SHP77 (cell line): ENCODE measurements at places on chromosomes 13 and 19.

- no peak for DNase-seq
Observed at GRCh38 chr13:110113284-110113764, 193.6 kb downstream of the COL4A1 start.

GRCh38 chr19:36092566-36092965, 18.4 kb upstream of the OVOL3 start:
- no peak for DNase-seq

- DNase-seq, result no peak
Observed at GRCh38 chr13:48977286-48977625, 1.5 kb downstream of the FNDC3A start.

DNA sequence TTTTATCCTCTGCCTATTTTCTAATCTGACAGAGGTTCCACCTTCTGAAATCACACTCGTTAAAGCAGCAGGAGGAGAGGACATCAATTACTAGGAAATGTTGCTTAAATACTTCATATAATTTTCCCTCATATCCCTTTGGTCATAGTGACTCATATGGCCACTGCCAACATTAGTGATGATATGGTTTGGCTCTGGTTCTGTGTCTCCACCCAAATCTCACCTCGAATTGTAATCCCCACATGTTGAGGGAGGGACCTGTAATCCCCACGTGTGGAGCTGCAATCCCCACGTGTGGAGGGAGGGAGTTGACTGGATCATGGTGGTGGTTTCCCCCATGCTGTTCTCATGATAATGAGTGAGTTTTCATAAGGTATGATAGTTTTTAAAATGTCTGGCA, 618.4 kb upstream of the SLITRK5 start:
- no peak for DNase-seq

DNA sequence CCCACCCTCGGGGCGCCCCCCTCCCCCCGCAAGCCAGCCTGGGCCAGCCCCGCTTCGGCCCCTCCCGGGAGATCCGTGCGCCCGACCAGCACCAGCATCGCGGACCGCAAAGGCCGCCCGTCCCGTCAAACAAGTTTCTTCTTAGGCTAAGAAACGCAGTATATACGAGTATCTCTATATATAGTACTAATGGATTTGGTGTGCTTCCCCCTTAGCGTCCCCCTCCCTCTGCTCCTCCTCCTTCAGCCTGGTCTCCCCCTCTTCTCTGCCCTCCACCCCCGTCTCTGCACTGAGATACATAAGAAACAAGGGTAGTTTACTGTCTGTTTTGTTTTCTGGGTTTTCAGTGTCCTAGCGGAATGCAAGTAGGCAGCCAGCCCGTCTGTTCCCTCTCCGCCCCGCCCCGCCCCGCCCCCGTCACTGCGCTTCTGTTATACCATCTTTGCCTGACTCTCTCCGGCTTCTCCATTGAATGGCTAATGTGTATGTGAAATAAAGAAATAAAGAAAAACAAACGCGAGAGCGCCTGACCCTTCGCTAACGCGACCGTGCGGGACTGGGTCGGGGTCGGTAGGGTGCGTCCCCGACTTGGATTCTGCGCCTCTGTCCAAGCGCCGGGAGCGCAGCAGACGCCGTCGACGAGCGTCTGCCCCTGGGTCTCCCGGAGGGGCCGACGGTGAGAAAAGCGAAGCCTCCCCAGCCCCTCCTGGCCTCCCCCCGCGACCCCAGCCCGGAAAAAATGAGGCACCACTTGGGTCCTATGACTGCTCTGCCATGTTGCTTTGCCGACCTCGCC, 4.2 kb downstream of the LYL1 start:
- no peak for DNase-seq

- DNase-seq, result no peak
Observed at GRCh38 chr19:33724721-33725060, 72.0 kb upstream of the KCTD15 start.

DNA sequence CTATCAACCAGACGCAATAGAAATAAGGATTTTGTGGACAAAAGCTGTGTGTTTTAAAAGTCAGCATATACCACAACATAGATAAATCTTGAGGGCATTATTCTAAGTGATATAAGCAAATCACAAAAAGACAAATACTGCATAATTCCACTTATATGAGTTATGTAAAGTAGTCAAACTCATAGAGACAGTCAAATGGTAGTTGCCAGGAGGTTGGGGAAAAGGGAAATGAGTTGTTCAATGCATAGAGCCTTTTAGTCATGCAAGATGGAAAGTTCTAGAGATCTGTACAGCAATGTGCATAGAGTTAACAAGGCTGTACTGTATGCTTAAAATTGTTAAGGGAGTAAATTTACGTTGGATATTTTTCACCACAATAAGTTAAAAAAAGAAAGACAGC, 244.7 kb downstream of the DCT start:
- no peak for DNase-seq

DNA sequence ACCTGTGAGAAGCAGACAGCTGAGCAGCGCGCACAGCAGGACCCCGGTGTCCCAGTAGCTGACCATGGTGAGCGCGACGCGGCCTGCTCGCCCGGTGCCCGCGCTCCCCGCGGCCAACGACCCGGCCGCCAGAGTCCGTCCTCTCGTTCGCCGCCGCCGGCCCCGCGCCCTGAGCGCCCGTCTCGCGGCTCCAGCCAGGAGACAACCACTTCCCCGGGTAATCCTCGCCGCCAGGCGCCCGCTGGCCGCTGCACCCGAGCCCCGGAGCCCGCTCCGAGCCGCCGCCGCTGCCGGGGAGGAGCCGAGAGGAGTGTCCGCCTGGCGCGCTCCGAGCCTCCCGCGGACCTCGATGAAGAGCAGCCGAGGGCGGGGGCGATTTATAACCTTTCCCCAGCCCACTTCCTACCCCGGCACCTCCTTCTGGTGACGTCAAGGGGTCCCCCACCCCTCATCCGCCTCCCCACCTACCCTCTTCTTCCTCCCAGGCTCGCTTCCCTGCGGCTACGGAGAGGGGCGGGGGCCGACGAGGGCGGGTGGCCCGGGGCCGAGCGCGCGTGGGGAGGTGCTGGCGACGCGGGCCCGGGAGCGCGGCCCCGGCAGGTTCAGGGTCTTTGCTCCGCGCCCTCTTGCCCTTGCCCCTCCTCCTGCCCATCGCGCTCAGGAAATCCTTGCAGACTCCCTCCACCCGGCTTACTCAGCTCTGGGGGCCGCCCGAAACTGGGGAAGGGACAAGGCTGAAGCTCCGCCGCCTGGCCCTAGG, at the start of gene FLT1:
TSS of gene FLT1 (minus strand) at position 351 of the 760 bp plus-strand sequence. CDS start at position 66, 285 bp downstream.
- DNase-seq, result no peak

DNA sequence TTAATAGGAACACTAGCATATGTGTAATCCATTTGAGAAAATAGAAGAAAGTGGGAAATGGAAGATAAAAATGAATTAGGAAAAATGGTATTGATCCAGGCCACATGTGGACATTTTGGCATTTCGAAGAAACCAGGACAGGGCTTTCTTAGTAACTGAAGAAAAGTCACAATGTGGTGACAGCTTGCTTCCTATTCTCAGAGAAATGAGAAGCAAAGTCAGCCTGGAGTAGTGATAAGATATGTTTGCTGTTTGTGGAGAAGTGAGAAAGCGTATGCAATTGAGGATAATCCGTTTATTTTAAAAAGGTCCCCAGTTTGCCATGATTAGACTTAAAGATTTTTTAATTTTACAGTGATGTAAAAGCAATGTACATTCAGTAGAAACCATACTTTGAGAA, 127.9 kb downstream of the SLITRK6 start:
- no peak for DNase-seq

DNA sequence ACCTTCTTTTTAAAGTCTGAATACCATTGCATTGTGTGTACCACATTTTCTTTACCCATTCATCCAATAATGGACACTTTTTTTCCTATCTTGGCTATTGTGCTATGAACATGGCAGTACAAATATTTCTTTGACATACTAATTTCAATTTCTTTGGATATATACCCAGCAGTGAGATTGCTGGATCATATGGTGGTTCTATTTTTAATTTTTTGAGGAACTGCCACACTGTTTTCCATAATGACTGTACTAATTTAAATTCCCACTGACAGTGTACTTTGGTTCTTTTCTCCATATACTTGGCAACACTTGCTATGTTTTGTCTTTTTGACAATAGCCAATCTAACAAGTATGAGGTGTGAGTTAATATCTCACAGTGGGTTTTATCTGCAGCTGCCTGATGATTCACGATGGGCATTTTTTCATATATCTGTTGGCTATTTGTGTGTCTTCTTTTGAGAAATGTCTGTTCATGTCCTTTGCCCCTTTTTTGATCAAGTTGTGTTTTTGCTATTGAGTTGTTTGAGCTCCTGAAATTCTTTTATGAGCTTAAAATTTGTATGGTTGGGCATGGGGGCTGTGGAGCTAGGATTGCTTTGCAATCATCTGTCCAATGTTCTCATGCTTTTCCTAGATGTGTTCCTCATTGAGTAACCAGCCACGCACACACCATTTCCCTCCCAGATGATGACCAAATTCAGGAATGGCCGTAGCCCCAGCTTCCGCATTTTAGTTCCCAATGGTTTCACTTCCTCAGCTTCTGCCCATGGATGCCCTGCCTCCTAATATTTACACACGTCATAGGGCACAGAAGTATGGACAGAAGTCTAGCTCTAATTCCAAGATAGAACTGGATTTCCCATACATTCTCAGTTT, 380.0 kb upstream of the SGCG start:
- DNase-seq, result no peak
